ENCODE measurements at places on chromosomes 1 and 21. TPM values are rescaled to one million over a fixed set of nuclear protein-coding genes. Genes with fewer than 3 reads are reported as not detected.

GRCh38 chr1:2046953-2047748 is 3.1 kb upstream of the PRKCZ start:
- peak; percentile 70 for DNase-seq

- no peak for DNase-seq
These were observed 251.7 kb upstream of the ADGRL2 start for GRCh38 chr1:81548918-81549587.

DNA sequence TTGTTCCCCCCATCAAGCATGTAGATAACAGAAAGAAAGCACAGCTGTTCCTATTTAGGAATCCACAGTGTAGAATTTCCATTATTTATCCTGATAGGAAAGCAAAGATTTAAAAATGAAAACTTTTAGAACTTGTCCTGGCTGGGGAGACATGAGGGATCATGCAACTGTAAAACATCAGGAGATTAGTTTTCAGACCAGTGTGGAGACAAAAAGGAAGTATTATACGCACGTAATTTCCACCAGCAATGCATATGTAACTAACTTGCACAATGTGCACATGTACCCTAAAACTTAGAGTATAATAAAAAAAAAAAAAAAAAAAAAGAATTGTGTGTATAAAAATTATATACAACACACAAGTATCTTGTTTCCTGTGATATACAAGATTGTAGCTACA is 172.4 kb downstream of the NEGR1 start:
- no peak for DNase-seq

DNA sequence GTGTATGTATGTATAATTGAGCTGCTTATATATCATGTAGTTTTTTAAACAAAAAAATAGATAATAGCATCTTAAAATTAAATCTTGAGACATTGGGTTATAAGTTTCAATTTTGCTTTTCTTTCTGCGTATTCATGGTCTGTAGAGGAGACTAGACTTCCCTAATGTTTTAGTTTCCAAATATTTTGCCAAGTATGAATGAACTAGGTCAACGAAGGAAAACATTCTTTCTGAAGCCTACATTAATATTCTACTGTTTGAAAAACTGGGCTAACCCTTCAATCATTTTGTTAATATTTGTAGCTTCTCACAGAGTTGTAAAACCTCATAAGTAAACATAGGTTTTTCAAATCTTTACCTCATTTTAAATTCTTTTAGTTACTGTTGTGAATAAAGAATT is 592.7 kb downstream of the USP25 start:
- no peak for DNase-seq

- DNase-seq, result no peak
These were observed 102.2 kb upstream of the JUN start for GRCh38 chr1:58885998-58886397.

- no peak for DNase-seq
These were observed 262.4 kb downstream of the HHIPL2 start for GRCh38 chr1:222285526-222285925.

The AQP10 gene
- total RNA-seq, result not detected

The KCNJ6 gene
- total RNA-seq, result 0.09 TPM

DNA sequence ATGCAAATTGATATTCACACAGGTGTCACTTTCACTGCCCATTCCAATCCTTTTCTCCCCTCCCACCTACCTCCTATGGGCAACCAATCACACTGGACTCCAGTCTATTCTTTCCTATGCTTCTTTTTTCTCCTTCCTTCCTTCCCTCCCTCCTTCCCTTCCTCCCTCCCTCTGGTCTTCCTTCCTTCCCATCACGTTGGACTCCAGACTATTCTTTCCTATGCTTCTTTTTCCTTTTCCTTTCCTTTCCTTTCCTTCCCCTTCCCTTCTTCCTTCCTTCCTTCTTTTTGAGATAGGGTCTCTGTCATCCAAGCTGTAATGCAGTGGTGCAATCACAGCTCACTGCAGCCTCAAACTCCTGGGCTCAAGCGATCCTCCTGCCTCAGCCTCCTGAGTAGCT is 64.6 kb downstream of the GNG4 start:
- no peak for DNase-seq

The NEXN gene
- total RNA-seq, result 7.2 TPM

DNA sequence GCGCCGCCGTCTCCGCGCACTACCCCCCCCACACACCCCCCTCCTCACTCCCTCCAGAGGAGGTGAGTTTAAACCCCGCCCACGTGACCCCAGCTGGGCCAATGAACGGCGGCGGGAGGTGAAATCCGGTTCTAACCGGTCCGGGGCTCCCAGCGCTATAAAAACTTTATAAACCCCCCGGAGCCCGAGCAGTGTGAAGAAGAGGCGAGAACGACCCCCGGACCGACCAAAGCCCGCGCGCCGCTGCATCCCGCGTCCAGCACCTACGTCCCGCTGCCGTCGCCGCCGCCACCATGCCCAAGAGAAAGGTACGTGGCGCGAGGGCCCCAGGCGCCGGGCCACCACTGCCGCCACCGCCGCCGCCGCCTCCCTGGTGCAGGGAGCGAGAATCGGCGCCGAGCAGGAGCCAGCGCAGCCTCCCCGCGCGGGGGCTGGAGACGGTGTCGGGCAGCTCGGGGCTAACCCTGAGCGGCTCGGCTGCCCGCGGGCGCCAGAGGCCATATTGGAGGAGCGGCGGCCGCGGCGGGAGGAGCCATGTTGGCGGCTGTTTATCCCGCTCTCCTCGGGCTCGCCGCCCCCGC is at the start of gene HMGN2:
TSS of gene HMGN2 (plus strand) at position 121 of the 581 bp plus-strand sequence. CDS start at position 294, 173 bp downstream.
- DNase-seq, result peak; percentile 91

DNA sequence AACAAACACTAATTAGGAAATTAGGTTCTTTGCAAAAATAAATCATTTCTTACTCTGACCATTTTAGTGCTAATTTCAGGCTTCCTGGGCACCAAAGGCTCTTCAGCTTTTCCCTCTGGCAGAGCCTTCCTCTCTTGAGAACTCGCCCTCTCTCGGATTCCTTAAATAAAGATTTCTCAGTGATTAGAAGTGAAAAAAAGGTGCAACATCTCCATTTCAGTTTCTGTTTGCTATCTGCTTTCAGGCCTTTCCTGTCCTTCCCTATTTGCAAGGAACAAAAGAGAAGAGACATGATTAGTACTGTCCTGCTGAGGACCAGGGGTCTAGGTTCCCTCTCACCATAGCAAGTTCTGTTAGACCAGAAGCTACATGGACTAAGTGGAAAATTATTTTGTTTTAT is 27.8 kb upstream of the CACYBP start:
- no peak for DNase-seq

- no peak for DNase-seq
These were observed 119.6 kb downstream of the ADGRL2 start for GRCh38 chr1:81920245-81920740.

The DMRTA2 gene
- not detected for total RNA-seq
